ENCODE measurements at places on chromosomes 3 and 15. TPM values are rescaled to one million over a fixed set of nuclear protein-coding genes. Genes with fewer than 3 reads are reported as not detected.
A peak's percentile ranks its signal among the peaks of the same experiment; 100 is the strongest.

PRSS50 gene
- total RNA-seq: not detected

TGM5 gene
- not detected for total RNA-seq

GRCh38 chr3:32568953-32569352 lies 1.7 kb downstream of the DYNC1LI1 start:
- no peak for DNase-seq

DNA sequence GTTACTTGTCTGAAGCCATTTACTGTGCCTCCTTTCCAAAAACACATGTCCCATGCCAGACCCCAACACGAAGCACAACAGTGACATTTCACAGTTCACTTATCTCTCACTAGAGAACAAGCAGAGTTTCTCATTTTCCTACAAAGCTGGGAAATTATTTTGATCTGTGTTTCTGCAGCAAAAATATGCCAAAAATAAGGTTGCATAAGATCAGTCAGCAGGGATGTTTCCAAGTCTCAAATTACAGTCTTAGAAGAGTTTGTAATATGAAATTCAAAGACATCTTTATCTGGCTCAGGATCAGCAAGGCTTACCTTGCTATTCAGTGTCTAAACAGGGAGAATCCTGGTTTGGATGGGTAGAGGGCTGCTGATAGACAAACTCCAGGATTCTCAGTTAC lies 75.5 kb downstream of the GJD2 start:
- no peak for DNase-seq

DNA sequence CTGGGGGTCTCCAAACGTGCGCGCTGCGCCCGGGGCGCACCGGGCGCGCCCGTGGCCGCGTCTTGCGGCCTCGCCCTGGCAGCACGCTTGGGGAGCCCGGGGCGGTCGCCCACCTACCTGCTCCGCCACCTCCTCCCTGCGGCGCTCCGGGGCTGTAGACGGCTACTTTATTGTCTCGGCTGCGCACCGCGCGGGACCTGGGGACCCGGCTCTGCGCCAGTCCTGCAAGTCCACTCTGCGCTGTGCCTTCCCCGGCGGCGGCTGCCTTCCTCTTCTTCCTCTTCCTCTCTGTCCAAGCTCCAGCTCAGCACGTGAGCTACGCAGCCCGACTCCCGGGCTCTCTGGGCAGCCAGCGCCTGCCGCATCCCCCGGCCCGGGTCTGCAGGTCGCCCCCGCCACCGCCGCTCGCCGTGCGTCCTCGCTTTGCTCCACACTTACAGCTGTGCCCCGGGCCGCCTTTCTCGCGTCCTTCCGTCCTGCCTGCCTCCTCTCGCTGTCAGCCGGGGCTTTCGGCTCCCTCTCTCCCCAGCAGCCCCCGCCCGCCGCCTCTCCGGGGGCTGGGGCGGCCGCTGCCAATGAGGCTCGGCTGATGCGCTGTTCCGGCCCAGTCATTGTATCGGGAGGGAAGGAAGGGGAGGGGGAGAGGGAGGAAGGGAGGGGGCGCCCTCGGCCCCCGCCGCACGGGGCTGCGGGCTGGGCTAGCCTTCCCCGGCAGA lies 156.4 kb upstream of the FRMD4B start:
- no peak for DNase-seq

DNA sequence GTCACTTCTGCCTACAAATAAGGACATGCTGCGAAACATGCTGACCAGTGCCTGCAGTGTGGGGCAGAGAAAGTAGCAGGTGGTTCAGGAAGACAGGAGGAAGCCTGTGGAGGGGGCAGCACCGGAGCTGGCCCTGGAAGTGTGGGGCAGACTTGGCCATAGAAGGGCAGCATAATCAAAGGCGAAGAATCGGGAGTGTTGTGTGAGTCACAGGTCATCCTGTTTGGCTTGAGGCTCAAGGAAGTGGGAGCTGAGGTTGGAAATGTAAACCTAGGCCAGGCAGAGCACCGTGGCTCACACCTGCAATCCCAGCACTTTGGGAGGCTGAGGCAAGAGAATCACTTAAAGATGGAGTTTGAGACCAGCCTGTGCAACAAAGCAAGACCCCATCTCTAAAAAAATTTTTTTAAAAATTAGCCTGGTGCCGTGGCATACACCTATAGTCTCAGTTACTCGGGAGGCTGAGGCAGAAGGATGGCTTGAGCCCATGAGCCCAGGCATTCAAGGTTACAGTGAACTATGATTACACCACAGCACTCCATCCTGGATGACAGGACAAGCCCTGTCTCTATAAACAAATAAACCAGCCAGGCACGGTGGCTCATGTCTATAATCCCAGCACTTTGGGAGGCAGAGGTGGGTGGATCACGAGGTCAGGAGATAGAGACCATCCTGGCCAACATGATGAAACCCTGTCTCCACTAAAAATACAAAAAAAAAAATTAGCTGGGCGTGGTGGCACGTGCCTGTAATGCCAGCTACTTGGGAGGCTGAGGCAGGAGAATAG lies 54.0 kb downstream of the FAM43A start:
- DNase-seq: no peak

DNA sequence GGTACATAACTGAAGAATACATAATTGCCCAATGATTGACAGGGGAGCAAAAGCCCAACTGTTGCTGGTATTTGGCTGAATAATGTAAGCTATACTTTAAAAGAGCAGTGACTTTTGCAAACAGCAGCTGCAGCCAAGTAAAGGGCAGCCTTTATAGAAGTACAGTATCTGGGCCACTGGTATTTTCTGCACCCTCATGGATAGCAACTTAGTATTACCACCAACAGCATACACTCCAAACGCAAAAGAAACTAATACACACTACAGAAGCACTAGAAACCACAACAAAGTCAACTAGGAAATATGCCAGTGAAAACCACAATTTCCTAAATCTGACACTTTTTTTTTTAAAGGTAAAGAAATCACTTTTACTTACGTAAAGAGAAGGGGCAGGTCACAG lies 206.1 kb downstream of the TIGIT start:
- DNase-seq: no peak

- peak; percentile 65 for DNase-seq
These were observed 401.8 kb downstream of the SHQ1 start for GRCh38 chr3:72446218-72447058.

GRCh38 chr3:122636697-122637096 lies 43.9 kb upstream of the PARP14 start:
- no peak for DNase-seq

DNA sequence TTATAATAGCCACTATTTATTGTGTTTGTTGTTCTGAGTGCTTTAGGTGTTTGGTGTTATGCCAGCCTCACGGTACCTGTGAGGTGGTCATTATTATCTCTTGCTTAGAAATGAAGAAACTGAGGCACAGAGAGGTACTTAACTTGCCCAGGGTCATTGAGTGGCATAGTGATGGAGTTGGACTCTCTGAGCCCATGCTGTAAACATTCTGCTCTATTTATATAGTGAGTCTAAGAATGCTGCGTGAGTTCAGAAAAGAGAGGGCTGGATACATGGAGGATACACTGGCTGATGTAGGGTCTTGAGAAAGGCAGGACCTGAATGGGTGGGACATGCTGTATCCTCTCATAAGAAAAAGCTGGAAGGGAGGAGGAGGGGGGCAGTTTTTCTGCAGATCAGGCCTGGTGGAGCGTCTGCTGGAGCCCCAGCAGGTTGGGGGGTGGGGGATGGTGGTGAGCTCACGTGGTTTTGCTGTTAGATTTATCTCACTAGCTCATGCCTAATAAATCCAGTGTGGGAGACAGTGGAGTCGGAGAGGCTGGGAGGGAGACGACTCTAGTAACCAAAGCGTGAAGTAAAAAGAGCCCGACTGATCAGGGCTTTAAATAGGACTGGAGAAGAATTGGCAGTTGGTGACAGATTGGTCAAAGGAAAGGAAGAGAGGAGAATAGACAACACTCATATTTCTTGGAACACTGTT lies 16.0 kb downstream of the MED12L start:
- DNase-seq: no peak

GRCh38 chr15:65248511-65249255 lies 37.4 kb upstream of the CILP start:
- DNase-seq: peak; percentile 27

DNA sequence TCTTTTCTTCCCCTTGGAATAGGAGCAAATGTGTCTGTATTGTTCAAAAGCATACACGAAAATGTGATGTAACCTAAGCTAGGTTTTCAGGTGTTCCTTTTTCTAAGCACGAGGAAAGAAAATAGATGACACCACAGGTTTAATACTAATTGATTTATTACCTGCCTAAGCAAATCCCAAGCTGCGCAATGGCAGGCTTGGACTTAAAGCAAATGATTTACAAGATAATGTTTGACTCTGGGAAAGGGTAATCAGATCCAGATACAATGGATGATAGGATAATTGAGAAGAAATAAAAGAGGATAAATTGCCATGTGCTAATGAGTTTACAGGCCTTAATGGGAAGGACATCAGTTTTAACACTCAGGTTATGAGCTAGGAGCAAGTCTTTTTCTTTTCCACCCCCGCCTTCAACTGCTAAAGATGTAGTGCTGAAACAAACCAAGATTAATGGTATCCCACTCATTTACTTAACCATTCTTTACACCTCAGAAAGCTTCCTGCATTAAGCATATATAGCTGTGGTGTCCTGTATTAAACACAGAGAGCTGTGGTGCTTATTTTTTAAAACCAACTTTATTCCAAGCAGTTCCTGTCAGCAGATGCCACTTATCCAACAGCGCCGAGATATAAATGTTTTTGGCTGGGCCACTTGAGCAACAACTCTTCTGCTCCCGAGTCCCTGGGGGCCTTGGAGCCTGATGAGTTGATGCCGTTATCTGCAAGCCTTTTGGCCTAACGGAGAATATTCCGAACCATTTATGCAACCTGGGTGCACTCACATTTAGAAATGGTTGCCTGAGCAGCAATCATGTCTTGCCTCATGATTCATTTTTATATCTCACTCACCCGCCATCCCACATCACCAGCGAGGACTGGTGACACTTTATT lies 205.5 kb downstream of the MECOM start:
- DNase-seq: no peak

DNA sequence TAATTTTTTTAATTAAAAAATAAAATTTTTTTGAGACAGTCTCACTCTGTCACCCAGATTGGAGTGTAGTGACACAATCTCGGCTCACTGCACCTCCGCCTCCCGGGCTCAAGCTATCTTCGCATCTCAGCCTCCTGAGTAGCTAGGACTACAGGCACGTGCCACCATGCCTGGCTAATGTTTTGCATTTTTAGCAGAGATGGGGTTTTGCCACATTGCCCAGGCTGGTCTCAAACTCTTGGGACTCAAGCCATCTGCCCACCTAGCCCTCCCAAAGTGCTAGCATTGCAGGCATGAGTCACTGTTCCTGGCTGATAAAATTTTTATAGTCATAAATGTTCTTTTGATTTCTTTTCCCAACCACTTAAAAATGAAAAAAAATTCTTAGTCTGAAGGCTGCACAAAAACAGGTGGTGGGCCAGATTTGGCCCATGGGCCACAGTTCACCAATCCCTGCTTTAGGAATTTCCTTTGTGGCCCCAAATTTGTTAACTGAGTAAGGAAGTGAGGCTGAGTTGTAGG lies 9.2 kb downstream of the UBA5 start:
- DNase-seq: no peak
